ENCODE measurements at places on chromosomes 6 and 20.

DNA sequence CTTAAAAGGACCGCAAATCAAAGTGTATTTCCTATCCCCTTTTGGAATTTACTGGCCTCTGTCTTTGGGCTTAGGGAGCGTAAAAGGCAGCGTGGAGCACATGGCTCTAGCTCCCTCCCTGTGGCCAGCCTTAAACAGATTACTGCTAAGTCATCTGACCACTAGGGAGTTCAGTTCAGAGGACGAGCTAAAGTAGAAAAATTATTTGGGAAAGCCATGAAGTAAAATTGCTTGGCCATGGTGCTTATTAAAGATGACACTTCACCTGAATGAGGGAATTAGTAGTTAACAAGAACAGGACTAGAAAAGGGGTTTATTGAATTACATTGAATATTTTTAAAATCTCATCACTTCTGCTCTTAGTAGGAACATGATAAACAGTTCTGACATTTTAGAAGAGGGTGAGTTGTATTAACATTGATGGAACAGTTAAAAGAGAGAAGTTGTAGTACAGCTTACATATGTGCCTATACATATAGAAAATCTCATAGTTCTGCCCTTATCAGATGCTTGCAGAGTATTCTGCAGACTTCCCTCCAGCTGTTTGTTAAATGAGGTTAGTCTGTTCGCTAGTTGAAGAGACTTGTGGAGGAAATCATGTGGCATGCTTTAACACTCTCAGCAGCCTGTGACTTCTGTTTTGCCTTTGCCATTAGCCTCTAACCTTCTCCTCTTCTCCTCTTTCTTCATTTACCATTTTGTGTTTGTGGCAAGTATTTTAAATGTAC, 31.2 kb upstream of the MAPK13 start:
- no peak for DNase-seq

DNA sequence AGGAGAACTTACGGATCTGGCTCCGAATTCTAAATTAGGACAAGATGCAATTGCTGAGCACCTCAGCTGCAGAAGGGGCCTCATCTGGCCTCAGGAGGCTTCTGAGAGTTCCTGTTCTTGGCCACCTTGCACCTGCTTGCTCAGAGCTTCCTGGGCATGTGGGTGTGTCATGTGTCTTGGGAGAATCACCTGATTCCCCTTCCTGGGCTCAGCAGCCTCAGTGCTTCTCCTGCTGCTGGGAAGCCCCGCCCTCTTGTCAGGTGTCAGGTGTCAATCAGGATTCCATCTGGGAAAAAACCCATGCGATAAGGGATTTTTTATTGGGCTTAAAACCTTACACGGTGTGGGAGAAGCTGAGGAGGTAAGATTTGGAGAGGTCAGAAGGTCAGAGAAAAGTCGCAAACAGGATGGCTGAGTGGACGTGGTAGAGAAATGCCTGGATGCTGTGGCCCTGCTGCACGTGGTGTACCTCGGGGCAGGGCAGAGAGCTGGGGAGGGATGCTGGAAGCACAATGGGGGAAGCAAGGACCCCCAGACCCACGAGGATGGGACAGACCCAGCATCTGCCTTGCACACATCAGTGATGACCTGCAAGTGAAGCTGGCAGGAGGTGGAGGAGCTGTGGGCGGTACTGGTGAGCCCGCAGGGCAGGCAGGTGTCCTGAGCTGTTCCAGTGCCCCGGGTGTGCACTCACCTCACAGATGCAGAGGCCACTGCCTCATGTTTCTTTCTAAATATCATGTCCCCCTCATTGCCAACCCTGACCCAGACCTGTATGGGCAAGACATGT, 170.8 kb downstream of the CDH4 start:
- no peak for DNase-seq

GRCh38 chr6:116564311-116564710, 7.0 kb upstream of the RWDD1 start:
- no peak for DNase-seq

- no peak for DNase-seq
These were observed 1.3 kb downstream of the CBLN4 start for GRCh38 chr20:56004007-56004406.

- no peak for DNase-seq
These were observed 365.9 kb downstream of the TAF4 start for GRCh38 chr20:61699495-61700374.

DNA sequence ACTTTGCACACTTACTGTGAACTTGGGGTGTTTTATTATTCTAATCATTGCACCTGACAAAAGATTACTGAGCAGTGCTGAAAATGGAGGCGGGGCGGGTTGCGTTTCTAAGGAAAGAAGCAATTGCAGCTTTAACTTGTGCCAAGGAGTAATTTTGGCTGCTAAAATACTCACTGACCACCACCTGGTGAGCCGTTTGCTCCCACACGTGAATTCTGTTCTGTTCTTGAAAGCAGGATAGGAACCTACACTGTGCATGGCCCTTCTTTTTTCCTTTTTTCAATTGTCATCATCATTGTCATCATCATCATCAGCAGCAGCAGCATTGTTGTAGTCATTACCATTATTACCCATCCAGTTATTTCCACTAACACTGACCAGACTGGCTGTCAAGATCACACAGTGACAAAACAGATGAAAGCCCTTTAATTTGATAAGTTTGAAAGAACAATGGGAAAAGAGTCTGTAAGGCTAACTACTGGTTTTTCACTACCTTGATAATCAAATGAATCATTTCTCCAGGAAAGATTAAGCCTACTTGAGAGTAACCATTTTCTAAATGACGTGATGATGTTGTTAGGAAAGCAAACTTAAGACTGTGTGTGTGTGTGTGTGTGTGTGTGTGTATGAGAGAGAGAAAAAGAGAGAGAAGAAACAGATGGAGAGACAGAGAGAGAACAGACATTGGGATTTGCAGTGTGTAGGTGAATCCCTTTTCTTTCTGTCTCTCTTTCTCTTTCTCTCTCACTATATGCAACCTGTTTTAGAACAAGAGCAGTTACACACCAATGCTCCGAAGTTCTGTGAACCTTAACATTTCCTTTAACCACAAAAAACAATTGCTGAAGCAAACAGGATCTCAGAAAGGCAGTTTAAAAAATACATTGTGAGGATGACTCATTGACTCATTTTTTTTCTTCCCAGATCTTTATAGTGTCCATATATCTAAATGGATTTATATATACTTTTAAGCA, 3.8 kb downstream of the RIPOR2 start:
- DNase-seq, result no peak

GRCh38 chr6:45965007-45965406, 50.7 kb downstream of the CLIC5 start:
- no peak for DNase-seq

DNA sequence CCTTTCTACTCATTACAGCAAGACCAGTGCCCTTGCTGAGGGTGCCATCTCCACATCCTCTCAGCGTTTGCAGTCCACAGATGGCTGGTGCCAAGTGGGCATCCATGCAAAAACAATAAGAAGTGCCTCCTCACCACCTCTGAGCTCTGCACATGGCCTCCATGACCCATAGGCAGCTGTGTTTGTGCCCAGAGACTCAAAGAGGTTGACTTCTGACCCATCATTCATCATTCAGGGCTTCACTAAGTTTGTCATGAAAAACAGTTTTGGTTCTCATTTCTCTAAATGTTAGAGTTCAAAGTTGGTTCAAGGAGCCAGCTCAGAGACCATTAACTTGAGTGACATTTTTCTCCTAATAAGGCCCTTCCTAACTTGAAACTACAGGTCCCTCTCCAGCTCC, 512.6 kb upstream of the MAP3K7 start:
- no peak for DNase-seq

- DNase-seq, result no peak
These were observed 199.3 kb downstream of the GJA10 start for GRCh38 chr6:90093558-90094073.

- DNase-seq, result no peak
These were observed 149.6 kb downstream of the CDH26 start for GRCh38 chr20:60107621-60108390.

DNA sequence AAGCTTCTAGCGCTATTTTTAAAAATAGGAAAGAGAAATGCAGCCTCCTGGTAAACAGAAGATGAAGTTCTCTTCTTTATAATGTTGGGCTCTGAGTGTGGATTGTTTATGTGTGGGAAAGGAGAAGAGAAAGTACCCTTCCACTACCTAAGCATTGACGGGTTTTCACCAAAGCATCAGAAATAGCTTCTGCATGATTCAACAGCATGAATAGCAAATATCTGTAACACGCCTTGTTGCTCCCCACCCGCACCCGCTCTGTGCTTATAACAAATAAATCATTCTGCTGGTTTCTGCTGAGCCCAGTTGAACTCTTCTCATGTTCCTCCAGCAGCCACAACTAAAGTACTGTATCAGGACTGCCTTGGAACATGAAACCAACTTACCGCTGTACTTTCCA, 20.7 kb downstream of the TXLNB start:
- DNase-seq, result no peak

DNA sequence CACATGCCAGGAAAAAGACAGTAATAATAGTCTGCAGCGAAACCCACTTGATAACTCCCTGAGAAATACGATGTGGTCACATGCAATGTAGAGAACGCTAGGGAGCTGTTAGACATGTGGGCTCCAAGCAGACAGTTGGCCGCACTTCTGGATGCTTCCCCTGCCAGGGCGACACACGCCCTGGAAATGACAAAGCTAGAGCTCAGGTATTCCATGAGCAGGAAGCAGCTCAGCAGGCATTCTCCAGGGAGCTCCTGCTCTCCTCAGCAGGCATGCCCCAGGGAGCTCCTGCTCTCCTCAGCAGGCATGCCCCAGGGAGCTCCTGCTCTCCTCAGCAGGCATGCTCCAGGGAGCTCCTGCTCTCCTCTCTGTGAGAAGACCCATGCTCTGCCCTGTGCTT, 52.4 kb upstream of the NXT1 start:
- no peak for DNase-seq

GRCh38 chr6:166422201-166422940, 39.6 kb upstream of the MPC1 start:
- DNase-seq, result no peak

GRCh38 chr20:40565001-40565681, 123.9 kb downstream of the MAFB start:
- no peak for DNase-seq

All from T-helper 9 cell (primary cell).